ENCODE measurements at places on chromosomes 13 and 19. TPM values are rescaled to one million over a fixed set of nuclear protein-coding genes. Genes with fewer than 3 reads are reported as not detected.

Gene LILRB3
- 4.1 TPM for total RNA-seq

GRCh38 chr19:51456541-51457290, 1.5 kb downstream of the SIGLEC8 start:
- no peak overlapping the region for H3K4me3 ChIP-seq
- H3K36me3 ChIP-seq, result no peaks in the 10 kb centered on the region
- no peak for DNase-seq
- no peak overlapping the region for H3K27ac ChIP-seq
- no peaks in the 10 kb centered on the region for H3K27me3 ChIP-seq

GRCh38 chr19:3053218-3053621, 9.1 kb downstream of the TLE5 start:
- H3K4me1 ChIP-seq, result peaks cover 58% of the 10 kb centered on the region
- peak overlapping the region; percentile 14 for H3K27ac ChIP-seq
- peaks cover 45% of the 10 kb centered on the region for H3K36me3 ChIP-seq
- H3K4me3 ChIP-seq, result no peak overlapping the region

DNA sequence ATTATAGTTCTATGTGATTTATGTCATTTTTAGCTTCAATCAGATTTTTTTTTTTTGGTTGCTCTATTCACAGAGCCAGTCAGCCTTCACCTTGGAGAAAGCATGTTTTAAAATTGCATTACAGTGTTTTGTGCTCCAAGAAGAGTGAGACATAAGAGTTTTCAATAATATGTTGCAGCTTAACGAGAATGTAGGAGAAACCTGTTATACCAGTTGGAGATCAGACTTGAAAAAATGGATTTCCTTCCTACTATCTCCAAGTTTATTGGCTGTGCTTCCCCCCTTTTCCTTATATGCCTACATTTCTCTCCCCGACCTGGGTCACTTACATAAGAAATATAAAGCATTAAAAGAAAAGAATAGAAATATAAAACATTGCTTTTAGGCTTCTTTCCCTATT, 123.9 kb upstream of the ARGLU1 start:
- no peaks in the 10 kb centered on the region for H3K36me3 ChIP-seq
- no peak overlapping the region for H3K4me3 ChIP-seq
- no peak overlapping the region for H3K27ac ChIP-seq
- H3K4me1 ChIP-seq, result no peaks in the 10 kb centered on the region
- DNase-seq, result no peak
- peaks cover 2% of the 10 kb centered on the region for H3K27me3 ChIP-seq

- no peaks in the 10 kb centered on the region for H3K27me3 ChIP-seq
- DNase-seq, result peak; percentile 72
- H3K4me1 ChIP-seq, result peaks cover 45% of the 10 kb centered on the region
- H3K36me3 ChIP-seq, result peaks cover 13% of the 10 kb centered on the region
Observed at GRCh38 chr19:49677901-49678674, 1.0 kb downstream of the PRMT1 start.

DNA sequence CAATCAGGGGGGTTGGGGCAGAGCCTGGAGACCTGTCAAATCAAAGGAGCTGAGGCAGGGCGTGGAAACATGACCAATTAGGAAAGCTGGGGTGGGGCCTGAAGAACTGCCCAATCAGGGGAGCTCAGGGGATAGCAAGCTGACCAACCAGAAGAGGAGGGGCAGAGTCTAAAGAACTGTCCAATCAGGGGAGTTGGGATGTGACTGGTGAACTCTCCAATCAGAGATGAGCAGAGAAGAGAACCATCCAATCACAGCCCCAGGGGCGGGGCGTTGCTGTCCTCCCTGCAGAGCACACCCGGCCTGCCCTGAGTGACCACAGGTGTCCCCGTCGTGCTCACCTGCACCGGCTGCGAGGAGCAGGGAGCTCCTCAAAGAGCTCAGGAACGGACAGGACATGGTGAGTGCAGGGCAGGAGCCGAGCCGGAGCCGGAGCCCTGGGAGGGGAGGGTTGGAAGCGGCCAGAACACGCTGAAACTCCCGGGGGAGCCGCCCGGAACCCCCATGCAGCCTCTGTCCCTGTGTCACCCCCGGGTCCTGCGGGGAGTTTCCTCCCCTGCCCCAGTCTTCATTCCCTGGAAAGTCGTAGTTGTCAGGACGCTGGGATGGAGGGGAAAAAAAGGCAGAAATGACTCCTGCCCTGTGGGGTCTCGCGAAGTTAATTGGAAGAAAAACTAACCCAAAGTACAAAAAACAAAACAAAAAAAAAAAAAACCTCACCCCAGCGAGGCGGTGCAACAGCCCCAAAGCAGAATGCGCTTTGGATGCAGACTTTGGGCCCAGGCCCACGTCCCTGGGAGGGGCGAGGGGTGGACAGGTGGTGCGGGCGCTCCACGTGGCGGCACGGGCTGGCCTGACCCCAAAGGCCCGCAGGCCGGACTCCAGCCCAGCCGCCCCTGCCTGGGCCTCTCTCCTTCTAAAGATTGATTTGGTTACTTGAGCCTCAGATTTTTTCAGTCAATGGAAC, at the start of gene ZNF556:
TSS of gene ZNF556 (plus strand) at position 311 of the 967 bp plus-strand sequence. CDS start at position 398, 87 bp downstream.
- no peaks in the 10 kb centered on the region for H3K27me3 ChIP-seq
- no peaks in the 10 kb centered on the region for H3K36me3 ChIP-seq
- DNase-seq, result no peak
- no peak within 1 kb of the TSS for H3K27ac ChIP-seq

DNA sequence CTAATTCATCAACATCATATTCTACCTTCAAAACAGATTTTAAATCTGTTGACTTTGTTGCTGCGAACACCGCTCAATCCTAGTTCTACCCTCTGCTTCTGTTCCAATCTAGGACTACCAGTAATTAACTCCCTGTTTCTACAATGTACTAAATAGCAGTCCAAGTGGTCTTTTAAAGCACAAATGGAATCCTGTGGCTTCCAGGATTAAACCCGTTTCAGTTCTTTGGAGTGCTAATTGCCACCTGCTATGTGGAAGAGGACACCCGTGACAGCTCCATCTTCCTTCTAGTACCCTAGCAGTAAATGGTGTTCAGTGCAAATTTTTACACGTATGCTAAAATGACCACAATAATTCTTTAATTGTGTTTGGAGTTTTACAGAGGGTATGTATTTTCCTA, 232.1 kb downstream of the TDRD3 start:
- no peaks in the 10 kb centered on the region for H3K27me3 ChIP-seq
- H3K4me1 ChIP-seq, result no peaks in the 10 kb centered on the region
- H3K36me3 ChIP-seq, result no peaks in the 10 kb centered on the region
- H3K27ac ChIP-seq, result no peak overlapping the region
- no peak for DNase-seq

Gene ZNF625
- total RNA-seq, result 2.7 TPM

DNA sequence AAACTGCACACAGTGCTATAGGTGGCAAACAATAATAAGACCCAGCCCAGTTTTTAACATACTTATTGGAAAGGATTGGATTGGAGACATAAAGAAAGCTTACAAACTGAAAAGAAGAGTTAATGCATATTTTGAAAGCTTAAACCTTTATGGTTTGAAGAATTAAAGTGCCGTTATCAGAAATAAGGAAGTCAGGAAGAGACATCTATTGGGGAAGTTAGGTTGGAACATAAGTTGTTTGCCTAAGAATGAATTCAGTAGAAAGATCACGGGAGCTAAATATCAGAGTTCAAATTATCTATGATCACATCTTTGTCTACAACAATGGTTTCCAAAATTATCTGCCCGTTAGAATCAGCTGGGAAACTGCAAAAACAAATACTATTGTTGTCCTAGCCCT, 767.9 kb downstream of the PCDH9 start:
- no peak overlapping the region for H3K27ac ChIP-seq
- DNase-seq, result no peak
- no peak overlapping the region for H3K4me3 ChIP-seq
- no peaks in the 10 kb centered on the region for H3K36me3 ChIP-seq

GRCh38 chr13:19148561-19148960, 33.1 kb downstream of the TUBA3C start:
- no peak overlapping the region for H3K4me3 ChIP-seq
- no peaks in the 10 kb centered on the region for H3K27me3 ChIP-seq
- no peaks in the 10 kb centered on the region for H3K4me1 ChIP-seq
- DNase-seq, result no peak
- H3K36me3 ChIP-seq, result no peaks in the 10 kb centered on the region

GRCh38 chr19:5308451-5309437, 31.9 kb downstream of the PTPRS start:
- H3K4me1 ChIP-seq, result no peaks in the 10 kb centered on the region
- DNase-seq, result no peak
- no peaks in the 10 kb centered on the region for H3K36me3 ChIP-seq
- H3K4me3 ChIP-seq, result no peak overlapping the region

- no peaks in the 10 kb centered on the region for H3K27me3 ChIP-seq
- peaks cover 4% of the 10 kb centered on the region for H3K36me3 ChIP-seq
- DNase-seq, result no peak
- H3K4me3 ChIP-seq, result no peak overlapping the region
Observed at GRCh38 chr13:24167666-24168391, 7.3 kb downstream of the SPATA13 start.

DNA sequence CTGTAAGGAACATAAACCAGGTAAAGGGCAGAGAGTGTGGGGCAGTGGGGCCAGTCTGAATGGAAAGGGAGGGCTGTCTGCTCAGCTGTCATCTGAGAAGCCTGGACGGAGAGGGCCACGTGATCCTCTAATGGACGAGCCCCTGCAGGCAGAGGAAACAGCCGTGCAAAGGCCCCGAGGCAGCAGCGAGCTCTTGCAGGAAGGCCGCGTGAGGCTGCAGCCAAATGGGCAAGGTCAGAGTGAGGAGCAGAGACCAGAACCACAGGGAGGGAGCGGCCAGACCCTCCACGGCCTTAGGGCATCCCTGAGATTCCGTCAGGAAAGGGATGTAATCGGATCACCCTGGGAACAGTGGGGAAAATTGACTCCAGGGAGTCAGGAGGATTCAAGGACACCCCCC, 4.4 kb downstream of the LILRB4 start:
- no peak for DNase-seq
- H3K36me3 ChIP-seq, result no peaks in the 10 kb centered on the region
- no peak overlapping the region for H3K27ac ChIP-seq

GRCh38 chr19:7550169-7550770, 14.8 kb downstream of the PNPLA6 start:
- no peak for DNase-seq
- peaks cover 10% of the 10 kb centered on the region for H3K36me3 ChIP-seq
- H3K27ac ChIP-seq, result no peak overlapping the region
- H3K27me3 ChIP-seq, result no peaks in the 10 kb centered on the region
- H3K4me1 ChIP-seq, result no peaks in the 10 kb centered on the region

GRCh38 chr13:97221466-97221865, 667 bp upstream of the MBNL2 start:
- no peaks in the 10 kb centered on the region for H3K36me3 ChIP-seq
- peak overlapping the region; percentile 83 for H3K27ac ChIP-seq
- DNase-seq, result no peak
- H3K27me3 ChIP-seq, result no peaks in the 10 kb centered on the region

Gene PEX11G
- not detected for total RNA-seq

Gene SIGLEC6
- not detected for total RNA-seq

GRCh38 chr13:87680298-87680697, 9.1 kb downstream of the SLITRK5 start:
- peaks cover 6% of the 10 kb centered on the region for H3K27me3 ChIP-seq
- H3K36me3 ChIP-seq, result no peaks in the 10 kb centered on the region
- no peak for DNase-seq
- no peak overlapping the region for H3K4me3 ChIP-seq

DNA sequence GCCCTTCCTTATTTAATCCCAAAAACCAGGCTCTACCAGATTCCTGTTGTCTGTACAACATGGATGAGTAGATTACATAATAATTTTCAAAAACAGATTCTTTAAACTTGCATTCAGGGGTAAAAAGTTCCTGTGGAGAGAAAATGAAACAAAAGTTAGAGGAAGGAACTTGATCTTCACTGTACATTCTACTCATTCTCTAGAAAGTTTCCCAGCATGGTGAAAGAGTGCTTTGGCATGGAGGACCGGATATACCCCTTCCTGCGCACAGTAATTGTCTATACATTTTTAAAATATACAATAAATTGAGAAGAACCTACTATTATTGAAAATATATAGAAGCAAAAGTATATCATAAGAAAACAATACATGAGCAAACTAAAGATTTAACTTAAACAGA, 274.2 kb downstream of the ITGBL1 start:
- DNase-seq, result no peak
- H3K36me3 ChIP-seq, result no peaks in the 10 kb centered on the region
- no peak overlapping the region for H3K27ac ChIP-seq
- no peaks in the 10 kb centered on the region for H3K4me1 ChIP-seq
- no peaks in the 10 kb centered on the region for H3K27me3 ChIP-seq

DNA sequence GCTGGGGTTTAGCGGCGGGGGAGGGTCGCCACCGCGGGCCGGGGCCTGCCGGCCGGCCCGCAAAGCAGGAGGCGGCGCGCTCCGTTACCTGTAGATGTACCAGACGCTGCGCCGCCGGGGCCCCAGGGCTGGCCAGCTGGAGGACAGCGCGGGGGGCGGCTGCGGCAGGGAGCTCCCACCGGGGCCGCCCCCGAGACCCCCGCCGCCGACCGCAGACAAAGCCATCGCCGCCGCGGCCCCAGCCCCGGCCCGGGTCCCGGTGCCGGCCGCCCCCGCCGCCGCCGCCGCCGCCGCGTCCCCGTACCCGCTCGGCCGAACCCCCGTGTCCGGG, 24.8 kb downstream of the SHANK1 start:
- no peaks in the 10 kb centered on the region for H3K36me3 ChIP-seq
- H3K4me1 ChIP-seq, result no peaks in the 10 kb centered on the region
- no peak overlapping the region for H3K4me3 ChIP-seq
- no peak overlapping the region for H3K27ac ChIP-seq

DNA sequence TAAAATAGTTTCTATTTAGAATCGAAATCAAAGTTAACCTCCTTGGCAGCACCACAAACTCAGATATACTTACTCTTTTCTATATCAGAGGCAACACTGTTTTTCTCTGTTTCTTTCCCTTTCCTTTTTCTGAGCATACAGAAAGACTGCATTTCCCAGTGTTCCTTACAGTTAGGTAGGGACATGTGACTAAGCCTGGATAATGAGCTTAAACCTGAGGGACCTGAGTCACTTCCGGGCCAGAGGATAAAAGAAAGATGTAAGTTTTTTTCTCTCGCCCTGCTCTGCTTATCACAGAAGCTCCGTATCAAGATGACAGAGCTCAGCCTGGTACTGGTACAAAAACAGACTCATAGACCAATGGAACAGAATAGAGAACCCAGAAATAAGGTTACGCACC, 531.9 kb downstream of the KLF12 start:
- H3K4me1 ChIP-seq, result no peaks in the 10 kb centered on the region
- no peaks in the 10 kb centered on the region for H3K36me3 ChIP-seq
- H3K4me3 ChIP-seq, result no peak overlapping the region
- no peak overlapping the region for H3K27ac ChIP-seq
- no peak for DNase-seq

DNA sequence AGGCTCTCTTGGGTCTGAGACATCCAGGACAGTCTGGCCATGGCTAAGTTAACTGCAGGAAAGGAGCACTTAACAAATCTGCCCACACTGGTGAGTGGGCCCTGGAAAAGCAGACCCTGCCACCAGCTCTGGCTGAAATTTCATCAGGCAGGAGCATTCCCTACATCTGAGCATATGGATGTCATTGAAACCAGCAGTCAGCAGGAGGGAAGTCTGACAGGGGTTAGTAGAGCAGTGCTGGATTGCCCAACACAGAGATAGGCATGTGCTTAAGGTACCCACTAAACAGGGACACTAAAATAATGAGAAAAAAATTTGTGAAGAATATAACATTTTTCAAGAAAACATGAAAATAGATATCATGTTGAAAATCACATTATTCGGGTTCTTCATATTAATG, 13.6 kb upstream of the ACOD1 start:
- H3K4me1 ChIP-seq, result no peaks in the 10 kb centered on the region
- no peak overlapping the region for H3K27ac ChIP-seq
- no peaks in the 10 kb centered on the region for H3K27me3 ChIP-seq
- H3K4me3 ChIP-seq, result no peak overlapping the region
- no peaks in the 10 kb centered on the region for H3K36me3 ChIP-seq
- no peak for DNase-seq
